Fibroblast of villous mesenchyme (primary cell): ENCODE measurements at places on chromosomes 11 and 22. TPM values are rescaled to one million over a fixed set of nuclear protein-coding genes. Genes with fewer than 3 reads are reported as not detected.
A peak's percentile ranks its signal among the peaks of the same experiment; 100 is the strongest.

Gene A4GALT
- 9.0 and 11.2 TPM in 2 replicates for total RNA-seq

GRCh38 chr22:17143101-17143500 lies 16.0 kb downstream of the HDHD5 start:
- DNase-seq, result no peak

Gene TST
- total RNA-seq, result 45.4 and 54.4 TPM in 2 replicates

Gene PANX3
- under 0.01 TPM in 1 of 2 replicates, not detected in the other for total RNA-seq

- DNase-seq, result no peak
Observed at GRCh38 chr22:17086788-17087497, 2.1 kb downstream of the IL17RA start.

DNA sequence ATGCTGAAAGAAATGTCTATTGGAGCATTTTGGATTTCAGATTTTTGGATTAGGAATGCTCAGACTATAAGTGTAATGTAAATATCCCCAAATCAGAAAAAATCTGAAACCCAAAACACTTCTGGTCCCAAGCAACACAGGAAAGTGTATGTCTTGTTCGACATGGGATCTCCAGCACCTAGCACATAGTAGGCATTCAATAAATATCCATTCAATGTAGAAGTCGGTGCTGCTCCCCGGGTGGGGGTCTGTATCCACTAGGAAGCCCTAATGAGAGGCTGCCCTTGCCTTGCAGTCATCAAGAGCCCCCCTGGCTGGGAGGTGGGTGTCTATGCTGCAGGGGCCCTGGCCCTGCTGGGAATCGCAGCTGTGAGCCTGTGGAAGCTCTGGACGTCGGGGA lies 11.4 kb downstream of the SYT12 start:
- DNase-seq, result no peak

Gene TSKU
- 18.6 and 20.9 TPM in 2 replicates for total RNA-seq

DNA sequence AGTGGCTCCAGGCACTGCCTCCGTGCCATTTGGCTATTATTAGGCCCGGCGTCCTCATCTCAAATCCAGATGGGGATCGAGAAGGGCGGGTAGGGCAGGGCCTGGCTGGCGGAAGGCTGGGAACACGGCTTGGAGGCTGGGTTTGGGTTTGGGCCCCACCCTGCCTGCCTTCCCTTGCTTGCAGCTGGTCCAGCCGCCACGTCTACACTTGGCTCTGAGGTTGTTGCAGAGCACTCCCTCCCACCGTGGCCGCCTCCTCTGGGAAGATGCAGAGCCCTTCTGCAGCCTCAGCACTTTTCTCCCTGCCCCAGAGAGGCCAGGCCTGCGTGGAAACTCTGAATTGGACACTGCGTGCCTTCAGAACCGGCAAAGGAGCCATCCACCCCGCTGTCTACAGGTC lies 5.2 kb upstream of the SMTN start:
- DNase-seq, result peak; percentile 96

Gene BATF2
- total RNA-seq, result 0.86 and 1.3 TPM in 2 replicates

GRCh38 chr22:35743326-35743860 lies 25.7 kb downstream of the APOL5 start:
- peak; percentile 41 for DNase-seq

GRCh38 chr11:69654660-69655478 lies 13.9 kb downstream of the CCND1 start:
- DNase-seq, result no peak

Gene ZC3H7B
- 68.0 and 80.3 TPM in 2 replicates for total RNA-seq

Gene MMP13
- not detected in 2 replicates for total RNA-seq

GRCh38 chr22:42180349-42180842 lies 49.8 kb upstream of the CYP2D6 start:
- peak; percentile 32 for DNase-seq

GRCh38 chr22:36220451-36220921 lies 18.8 kb downstream of the APOL2 start:
- peak; percentile 85 for DNase-seq

Gene LYVE1
- under 0.01 TPM in 1 of 2 replicates, not detected in the other for total RNA-seq

Gene ZDHHC8
- 8.1 and 10.8 TPM in 2 replicates for total RNA-seq

- DNase-seq, result no peak
Observed at GRCh38 chr11:60222141-60222540, 20.8 kb downstream of the MS4A4E start.

DNA sequence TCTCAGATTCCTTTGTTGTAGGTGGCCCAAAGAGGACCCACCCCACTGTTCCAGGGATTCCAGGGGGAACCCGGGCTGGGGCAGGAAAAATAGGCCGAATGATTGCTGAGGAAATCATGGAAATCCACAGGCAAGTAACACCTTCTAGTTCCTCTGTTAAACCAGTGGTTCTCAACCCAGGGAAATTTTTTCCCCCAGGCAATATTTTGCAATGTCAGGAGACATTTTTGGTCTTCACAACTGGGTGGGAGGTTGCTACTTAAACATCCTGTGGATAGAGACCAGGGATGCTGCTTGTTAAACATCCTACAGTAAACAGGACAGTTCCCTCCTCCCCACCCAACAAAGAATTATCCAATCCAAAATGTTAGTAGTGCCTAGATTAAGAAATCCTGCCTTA lies 84.7 kb downstream of the BTBD10 start:
- peak; percentile 13 for DNase-seq

Gene ARFGAP3
- 69.6 and 98.9 TPM in 2 replicates for total RNA-seq

GRCh38 chr11:126360049-126360446 lies 4.6 kb downstream of the ST3GAL4 start:
- DNase-seq, result no peak

Gene CYP2D6
- under 0.01 and 0.32 TPM in 2 replicates for total RNA-seq

Gene DLG2
- total RNA-seq, result 1.3 TPM in 2 replicates

DNA sequence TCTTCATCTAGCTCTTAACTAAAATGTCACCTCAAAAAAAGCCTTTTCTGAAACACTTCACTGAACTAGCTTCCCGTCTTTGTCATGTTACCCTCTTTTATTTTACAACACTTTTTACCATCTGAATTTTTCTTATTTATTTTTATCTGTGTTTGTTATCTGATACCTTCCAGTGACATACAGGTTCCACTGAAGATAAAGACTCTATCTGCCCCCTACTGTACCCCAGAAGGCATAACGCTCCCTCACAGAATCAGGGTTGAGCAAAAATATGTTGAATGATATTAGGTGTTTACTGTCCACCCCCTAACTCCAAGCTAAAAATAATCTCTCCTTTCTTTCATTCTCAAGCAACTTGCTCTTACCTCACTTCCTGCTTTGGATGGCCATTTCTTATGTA lies 654.2 kb downstream of the NELL1 start:
- no peak for DNase-seq

GRCh38 chr11:92653454-92653853 lies 316.0 kb upstream of the MTNR1B start:
- DNase-seq, result no peak

DNA sequence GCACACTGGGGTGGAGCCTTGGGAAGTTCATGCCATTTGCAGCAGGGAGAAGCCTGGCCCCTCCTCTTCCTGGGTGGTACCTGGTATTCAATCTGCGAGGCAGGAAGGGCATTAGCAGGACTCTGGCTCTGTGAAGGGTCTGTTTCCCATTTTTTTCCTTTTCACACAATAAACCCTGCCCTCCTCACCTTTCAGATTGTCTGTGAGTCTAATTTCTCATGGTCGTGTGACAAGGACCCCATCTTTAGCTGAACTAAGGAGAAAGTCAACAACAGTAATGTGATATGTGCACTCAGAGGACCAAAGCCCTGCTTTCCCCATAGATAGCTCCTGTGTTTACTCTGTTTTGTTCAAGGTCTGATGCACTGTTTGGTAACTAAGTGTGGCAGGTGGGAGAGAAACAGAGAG lies 26.6 kb upstream of the CASP4 start:
- DNase-seq, result no peak

GRCh38 chr11:123822599-123822998 lies 16.4 kb upstream of the OR6M1 start:
- no peak for DNase-seq

DNA sequence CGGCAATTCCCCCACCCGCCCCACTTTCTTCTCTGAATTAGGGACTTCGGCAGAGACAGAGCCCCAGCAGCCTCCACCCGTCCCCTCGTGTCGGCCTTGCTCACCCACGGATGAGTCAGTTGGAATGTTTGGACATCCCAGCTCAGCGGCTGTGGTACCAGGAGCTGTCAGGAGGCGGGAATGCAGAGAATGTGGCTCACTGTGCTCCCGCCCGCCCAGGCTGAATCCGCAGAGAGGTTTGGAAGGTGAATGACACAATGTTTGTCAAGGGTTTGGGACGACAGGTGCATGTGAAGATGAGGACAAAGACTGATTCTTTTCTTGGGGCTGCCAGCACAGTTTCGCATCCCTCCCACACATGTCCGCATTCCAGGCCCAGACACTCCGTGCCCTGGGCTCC lies 39.6 kb downstream of the LIF start:
- DNase-seq, result peak; percentile 92

- no peak for DNase-seq
Observed at GRCh38 chr22:45211848-45212247, 28.8 kb downstream of the KIAA0930 start.

DNA sequence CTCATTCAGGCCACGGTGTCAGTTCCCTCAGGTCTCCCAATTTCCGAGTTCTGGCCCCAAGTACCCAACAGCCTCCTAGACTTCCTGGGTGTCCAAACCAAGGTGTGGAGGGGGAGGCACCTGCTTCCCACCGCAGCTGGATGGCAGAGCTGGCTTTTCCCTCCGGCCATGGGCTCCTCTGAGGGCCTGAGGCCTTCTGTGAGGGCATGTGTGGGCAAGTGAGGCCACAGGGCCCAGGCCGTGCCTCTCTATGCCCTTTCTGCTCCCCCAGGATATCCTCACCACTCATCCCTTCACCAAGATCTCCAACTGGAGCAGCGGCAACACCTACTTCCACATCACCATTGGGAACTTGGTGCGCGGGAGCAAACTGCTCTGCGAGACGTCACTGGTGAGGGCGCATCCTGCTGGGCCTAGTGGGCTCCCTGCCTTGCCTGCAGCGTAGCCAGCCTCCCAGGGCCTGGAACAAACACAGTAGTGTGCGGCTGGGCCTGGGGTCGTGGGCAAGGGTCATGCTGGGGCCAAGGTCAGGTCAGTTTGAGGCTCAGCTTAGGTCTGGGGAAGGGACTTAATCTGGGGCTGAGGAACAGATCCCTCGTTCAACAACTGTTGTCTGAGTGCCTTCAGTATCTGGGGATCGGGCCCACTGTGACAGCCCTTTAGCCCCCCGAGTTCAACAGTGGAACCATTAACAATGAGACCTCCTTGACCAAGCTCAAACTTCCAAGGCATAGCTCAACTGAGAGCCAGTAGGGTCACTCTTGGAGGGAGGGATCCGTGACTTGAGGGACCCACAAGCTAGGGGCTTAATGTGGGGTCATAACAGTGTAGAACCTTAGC lies 85.8 kb downstream of the MYO7A start:
- DNase-seq, result no peak

DNA sequence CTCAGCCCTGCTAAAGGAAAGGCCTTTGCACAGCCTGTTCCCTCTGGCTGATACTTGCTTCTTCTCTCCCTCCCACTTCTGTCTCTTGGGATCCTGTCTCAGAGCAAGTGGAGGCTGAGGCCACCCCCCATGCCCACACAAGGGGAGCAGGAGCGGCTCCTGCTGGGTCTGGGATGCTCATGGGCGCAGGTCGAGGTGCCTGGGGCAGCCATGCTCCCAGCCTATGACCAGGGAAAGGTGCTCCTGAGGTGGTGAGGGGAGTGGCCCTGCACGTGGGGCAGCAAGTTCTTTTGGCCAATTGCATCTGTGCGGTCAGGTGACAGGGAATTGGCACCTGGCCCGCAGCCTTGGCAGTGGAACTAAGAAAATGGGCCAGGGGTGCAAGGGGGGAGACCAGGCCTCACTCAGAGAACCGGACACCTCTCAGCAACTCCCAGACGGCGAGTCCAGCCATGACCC lies 1.5 kb downstream of the MAPK11 start:
- no peak for DNase-seq

GRCh38 chr11:95767498-95767897 lies 22.1 kb downstream of the FAM76B start:
- DNase-seq, result peak; percentile 80

GRCh38 chr11:126461096-126461440 lies 105.6 kb downstream of the ST3GAL4 start:
- no peak for DNase-seq

DNA sequence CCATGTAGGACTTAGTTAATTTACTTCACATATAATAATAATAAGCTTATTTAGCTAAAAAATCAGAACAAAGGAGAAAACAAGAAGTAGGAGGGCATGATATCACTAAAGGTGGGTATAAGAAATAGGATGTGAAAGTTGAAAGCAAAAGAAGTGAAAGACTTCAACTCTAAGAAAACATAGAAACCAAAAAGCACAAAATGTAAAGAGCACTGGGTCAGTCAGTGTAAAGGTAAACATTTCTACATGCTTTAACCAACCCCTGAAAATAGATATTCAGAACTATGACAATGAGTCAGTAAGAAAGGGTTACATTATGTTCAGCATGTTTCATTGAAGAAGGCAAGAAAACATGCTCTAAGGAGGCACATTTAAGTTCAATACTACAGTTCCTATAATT lies 298.8 kb downstream of the SWAP70 start:
- no peak for DNase-seq

GRCh38 chr11:71284525-71285092 lies 32.2 kb upstream of the SHANK2 start:
- DNase-seq, result no peak

GRCh38 chr11:12698048-12698447 lies 23.8 kb downstream of the TEAD1 start:
- no peak for DNase-seq

Gene HBG2
- total RNA-seq, result not detected in 2 replicates

- peak; percentile 32 for DNase-seq
Observed at GRCh38 chr22:37229805-37230672, 14.0 kb downstream of the RAC2 start.

- no peak for DNase-seq
Observed at GRCh38 chr11:95304777-95305176, 73.8 kb upstream of the SESN3 start.

DNA sequence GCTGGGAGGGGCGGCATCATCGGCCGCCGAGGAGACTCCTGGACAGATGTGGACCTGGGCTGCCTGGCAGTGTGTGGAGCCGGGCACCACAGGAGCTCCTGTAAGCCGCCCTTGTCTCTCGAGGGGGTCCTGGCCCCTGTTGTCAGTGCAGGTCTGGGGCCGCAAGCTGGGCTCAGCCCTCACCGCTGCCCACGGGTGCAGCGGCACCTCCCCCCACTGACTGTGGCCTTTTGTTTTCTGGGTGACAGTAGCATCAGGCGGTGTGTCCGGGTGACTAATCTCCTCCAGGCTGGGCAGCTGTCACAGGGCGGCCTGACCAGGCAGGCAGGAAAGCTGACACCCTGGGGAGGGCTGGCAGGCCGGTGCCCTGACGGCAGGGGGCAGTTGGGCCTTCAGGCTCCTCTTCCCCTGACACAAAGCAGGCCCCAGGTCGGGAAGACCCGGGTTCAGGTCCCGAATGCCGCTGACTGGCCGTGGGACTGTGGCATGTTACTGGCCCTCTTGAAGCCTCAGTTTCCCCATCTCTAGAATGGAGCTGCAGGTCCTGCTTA lies 16.3 kb downstream of the DGKZ start:
- peak; percentile 44 for DNase-seq

GRCh38 chr22:46149512-46150033 lies 753 bp upstream of the PPARA start:
- peak; percentile 30 for DNase-seq

DNA sequence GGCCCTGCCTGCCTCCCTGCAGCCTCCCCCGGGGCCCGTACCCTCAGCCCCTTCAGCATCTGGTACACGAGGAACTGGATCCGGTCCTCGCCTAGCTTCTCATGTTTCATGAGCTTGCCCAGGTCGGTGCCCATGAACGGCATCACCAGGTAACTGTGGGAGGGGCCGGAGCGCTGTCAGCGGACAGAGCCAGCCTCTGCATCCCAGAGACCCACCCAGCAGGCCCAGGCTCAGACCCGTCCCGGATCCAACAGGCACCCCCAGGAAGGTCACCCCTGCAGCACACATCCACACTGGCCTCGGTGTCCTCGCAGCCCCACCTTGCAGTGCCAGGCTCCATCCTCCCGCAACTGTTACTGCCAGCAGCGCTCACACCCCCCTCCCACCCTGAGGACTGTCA lies 4.4 kb downstream of the MAPK12 start:
- no peak for DNase-seq
